Activated CD8-positive, alpha-beta T cell treated with anti-CD3 and anti-CD28 coated beads for 36 hours (primary cell): ENCODE measurements at places on chromosomes 3 and 15. TPM values are rescaled to one million over a fixed set of nuclear protein-coding genes. Genes with fewer than 3 reads are reported as not detected.

DNA sequence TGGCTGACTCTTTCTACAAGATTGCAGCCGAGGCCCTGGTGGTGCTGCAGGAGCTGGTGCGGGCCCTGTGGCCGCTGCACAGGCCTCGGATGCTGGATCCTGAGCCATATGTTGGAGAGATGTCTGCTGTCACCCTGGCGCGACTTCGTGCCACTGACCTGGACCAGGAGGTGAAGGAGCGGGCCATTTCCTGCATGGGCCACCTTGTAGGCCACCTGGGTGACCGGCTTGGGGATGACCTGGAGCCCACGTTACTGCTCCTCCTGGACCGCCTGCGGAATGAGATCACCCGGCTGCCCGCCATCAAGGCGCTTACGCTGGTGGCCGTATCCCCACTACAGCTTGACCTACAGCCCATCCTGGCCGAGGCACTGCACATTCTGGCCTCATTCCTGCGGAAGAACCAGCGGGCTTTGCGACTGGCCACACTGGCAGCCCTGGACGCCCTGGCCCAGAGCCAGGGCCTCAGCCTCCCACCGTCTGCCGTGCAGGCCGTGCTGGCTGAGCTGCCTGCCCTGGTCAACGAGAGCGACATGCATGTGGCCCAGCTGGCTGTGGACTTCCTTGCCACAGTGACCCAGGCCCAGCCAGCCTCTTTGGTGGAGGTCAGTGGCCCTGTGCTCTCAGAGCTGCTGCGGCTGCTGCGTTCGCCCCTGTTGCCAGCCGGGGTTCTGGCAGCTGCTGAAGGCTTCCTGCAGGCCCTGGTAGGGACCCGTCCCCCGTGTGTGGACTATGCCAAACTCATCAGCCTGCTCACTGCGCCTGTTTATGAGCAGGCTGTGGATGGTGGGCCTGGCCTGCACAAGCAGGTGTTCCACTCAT is 20.3 kb downstream of the CAND2 start:
- DNase-seq = no peak

- DNase-seq = peak; percentile 97
Observed at GRCh38 chr3:17151598-17152373, 267.0 kb downstream of the PLCL2 start.

DNA sequence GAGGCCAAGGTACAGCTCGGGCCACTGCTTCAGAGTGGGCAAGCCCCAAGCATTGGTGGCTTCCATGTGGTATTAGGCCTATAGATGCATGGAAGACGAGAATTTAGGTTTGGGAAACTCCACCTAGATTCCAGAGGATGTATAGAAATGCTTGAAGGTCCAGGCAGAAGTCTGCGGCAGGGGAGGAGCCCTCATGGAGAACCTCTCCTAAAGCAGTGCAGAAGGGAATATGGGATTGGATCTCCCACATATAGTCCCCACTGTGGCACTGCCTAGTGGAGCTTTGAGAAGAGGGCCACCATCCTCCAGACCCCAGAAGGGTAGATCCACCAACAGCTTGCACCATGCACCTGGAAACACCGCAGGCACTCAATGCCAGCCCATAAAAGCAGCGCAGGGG is 48.1 kb upstream of the XXYLT1 start:
- DNase-seq = no peak

The LRRIQ4 gene
- total RNA-seq = 0.18 TPM

DNA sequence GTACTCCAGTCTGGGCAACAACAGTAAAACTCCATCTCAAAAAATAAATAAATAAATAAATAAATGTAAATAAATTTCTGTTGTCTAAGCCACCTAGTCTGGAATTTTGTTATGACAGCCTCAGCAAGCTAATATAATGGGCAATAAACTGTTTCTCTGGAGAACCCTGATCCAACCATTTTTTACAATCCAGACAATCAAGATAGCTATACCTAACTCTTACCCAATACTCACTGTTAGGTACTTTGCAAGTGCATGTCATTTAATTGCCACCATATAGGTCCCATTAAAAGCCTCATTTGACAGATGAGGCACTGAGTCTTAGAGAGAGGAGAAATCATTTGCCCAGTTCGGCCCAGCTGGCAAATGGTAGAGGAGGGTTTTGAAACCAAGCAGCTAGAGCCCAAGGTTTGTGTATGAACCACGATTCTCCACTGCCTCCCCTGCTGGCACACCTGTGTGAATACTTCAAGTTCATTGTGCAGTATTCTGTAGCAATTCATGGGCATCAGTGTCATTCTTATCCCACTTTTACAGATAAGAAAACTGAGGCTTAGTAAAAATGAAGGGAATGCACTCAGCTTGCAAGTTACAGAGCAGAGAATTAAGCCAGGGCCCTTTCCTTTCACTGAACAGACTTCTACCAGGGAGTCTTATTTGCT is 107.0 kb upstream of the UBE2E1 start:
- no peak for DNase-seq
